ENCODE measurements at places on chromosomes 1 and 21.
A peak's percentile ranks its signal among the peaks of the same experiment; 100 is the strongest.

GRCh38 chr1:48560577-48560976 lies 88.6 kb upstream of the SPATA6 start:
- DNase-seq = no peak

DNA sequence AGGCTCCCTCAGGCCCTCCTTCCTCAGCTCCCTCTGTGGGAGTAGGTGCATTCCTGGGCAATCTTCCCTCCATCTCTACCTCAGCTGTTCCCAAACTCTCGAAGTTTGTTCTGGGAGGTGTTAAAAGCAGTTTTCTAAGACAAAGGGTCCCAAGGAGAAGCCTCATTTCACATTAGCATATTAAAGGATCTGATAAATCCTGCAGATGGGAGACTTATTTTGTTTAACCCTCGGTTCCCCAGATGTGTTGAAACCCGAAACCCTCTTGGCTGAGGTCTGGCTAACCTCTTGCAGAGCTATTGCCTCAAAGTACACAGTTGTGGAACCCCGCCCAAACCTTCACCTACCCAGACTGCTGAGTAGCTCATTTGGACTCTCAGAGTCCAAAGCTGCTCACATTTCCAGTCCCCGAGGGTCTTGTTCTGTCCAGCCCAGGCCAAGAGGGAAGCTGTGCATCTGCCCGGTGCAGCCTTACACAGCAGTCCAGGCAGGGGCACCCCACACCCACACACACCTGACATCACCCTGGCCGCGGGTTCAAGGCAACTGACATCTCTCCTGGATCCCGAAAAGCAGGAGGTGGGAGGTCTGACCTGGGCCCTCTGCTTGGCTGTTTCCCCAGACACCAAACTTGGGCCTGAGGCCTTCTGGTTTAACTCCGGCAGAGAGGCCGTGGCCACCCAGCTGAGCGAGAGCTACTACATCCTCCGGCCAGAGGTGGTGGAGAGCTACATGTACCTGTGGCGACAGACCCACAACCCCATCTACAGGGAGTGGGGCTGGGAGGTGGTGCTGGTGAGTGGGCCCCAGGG lies 19.5 kb upstream of the SELENON start:
- DNase-seq = no peak

GRCh38 chr1:6059866-6060265 lies 14.2 kb downstream of the KCNAB2 start:
- DNase-seq = no peak

- DNase-seq = no peak
These were observed 15.3 kb upstream of the ZNF644 start for GRCh38 chr1:91036894-91037829.

DNA sequence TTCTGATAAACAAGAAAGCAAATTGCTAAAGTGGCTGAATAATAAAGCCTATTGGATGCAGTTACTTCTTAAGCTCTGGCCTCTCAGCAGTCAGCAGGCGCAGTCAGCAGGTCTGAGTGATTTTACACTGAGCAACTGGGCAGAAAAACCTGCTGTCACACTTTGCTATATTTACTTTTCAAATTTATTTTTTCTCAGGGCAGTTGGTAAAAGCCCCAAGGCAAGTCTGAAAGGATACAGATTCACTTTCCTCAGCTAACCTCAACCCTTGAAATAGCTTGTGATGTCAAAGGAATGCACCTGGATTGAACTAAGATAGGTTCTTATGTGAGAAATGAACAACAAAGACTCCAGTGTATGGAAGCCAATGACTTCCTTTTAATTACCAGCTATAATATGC lies 34.0 kb downstream of the ATP5PF start:
- no peak for DNase-seq

DNA sequence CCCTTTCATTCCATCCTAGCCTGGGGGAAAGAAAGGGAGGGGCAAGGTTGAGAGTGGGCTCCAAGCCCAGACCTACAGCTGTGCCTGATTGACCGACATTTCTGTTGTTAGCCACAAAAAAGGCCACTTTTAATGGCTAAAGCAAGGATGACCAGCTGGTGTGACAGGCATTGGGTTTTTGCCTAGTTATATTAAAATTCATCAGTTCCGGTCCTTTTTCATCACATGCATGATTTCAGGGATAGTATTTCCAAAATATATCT lies 192.3 kb downstream of the ZNF326 start:
- DNase-seq = no peak

- no peak for DNase-seq
These were observed 25.0 kb upstream of the CD1D start for GRCh38 chr1:158155673-158156072.

- no peak for DNase-seq
These were observed 376.3 kb downstream of the KCNH1 start for GRCh38 chr1:210757677-210758076.

GRCh38 chr1:242216368-242216767 lies 217.5 kb upstream of the MAP1LC3C start:
- no peak for DNase-seq

- no peak for DNase-seq
These were observed 58.2 kb upstream of the SLC45A1 start for GRCh38 chr1:8259498-8260290.

- no peak for DNase-seq
These were observed 56.1 kb upstream of the SH3GLB1 start for GRCh38 chr1:86648255-86648654.

DNA sequence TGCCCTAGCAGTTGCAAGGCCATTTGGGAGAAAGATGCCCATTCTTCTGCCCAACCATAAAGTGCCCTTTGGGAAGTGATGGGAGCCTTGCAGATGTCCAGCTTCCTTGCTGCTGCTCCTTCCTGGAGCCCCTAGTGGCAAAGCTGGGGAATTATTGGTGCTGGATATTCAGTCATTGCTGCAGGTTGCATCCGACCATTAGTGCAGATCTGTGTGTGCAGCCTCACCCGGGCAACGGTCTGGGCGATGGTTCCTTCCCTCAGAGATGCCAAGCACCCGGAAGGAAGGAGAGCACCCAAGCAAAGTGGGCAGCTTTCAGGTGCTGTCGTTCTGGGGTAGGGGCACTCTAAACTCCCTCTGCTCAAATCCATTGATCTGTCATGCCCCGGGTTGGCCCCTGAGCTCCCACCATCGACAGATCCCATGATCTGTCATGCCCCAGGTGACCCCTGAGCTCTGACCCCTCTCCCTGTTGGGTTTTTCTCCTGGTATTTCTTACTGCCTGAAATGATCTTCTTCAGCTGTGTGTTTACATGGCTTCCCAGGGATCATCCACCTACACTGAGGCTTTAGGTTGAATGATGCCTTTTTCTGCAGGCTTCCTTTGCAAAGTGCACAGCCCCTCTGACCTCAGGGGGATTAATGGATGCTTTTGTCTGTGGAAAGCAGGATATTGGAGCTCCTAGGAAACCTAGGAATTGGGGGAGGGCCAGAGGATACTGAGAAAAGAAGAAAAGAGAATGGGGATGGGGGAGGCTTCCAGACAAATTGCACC lies 467.5 kb downstream of the PTPRU start:
- no peak for DNase-seq

DNA sequence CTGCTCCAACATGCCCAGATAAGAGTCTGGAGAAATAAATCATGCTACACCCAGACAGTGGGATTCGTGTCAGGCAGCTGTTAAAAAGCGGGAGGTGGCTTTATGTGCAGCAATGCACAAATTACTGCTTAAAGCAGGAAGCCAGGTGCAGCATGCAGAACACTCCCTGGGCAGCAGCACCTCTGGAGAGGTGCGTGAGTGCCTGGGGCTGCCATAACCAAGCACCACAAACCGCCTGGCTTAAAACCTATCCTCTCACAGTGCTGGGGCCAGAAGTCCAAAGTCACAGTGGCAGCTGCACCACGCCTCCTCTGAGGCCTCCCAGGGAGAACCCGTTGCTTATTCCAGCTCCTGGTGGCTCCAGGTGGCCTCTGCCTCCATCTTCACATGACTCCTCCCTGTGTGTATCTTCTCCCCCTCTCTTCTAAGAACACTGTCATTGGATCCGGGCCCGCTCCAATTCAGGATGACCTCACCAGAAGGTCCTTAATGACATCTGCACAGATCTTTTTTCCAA lies 115.6 kb downstream of the SIK1 start:
- peak; percentile 96 for DNase-seq

GRCh38 chr1:111729271-111729921 lies 9.8 kb downstream of the INKA2 start:
- DNase-seq = no peak

DNA sequence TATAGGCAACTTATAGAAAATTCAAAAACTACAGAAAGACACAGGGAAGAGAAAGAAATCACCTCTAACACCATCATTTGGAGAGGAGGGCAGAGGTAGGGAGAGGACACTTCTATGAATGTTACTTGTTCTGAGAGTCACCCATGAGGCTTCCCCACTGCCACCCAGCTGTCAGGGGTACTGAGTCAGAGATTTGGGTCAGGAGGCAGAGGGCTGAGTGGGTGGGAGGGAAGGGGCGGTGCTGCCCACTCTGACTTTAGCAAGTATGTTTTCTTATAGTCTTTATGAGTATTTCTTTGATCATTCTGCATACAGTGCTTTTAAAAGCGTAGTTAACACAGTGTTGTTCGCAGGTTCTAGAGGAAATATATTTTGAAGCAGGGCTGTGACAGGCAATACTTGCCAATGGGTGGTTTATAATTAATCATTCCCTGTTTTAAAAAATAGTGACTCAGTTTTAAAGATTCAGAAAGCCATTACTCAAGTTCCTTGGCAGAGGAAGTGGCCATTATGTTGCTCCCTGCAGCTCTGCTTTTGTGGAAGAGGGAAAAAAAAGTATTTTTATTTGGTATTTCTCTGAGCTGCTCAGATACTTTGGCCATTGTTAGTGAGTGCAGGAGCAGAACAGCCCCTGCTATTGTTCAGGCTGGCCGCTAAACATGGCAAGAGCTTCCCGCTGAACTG lies 18.3 kb downstream of the IL6R start:
- no peak for DNase-seq

GRCh38 chr1:245156736-245157505 lies 2.1 kb downstream of the KIF26B start:
- no peak for DNase-seq

DNA sequence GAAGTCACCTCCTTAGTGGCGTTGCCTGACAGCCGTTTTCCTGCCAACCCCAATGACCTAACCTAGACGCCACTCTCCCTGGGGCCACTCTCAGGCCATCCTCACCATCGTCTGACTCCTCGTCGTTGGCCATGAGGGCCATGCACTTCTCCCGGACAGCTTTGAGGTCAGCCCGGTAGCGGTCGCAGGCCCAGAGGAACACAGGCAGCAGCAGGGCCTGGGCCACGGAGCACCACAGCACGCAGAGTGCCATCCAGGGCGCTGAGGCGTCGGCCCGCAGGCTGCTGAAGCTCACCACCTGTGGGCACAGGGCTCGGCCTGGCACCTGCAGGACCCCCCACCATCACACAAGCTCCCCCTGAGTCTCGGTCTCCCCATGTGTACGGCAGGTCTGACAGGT lies 7.3 kb downstream of the HES3 start:
- DNase-seq = no peak

DNA sequence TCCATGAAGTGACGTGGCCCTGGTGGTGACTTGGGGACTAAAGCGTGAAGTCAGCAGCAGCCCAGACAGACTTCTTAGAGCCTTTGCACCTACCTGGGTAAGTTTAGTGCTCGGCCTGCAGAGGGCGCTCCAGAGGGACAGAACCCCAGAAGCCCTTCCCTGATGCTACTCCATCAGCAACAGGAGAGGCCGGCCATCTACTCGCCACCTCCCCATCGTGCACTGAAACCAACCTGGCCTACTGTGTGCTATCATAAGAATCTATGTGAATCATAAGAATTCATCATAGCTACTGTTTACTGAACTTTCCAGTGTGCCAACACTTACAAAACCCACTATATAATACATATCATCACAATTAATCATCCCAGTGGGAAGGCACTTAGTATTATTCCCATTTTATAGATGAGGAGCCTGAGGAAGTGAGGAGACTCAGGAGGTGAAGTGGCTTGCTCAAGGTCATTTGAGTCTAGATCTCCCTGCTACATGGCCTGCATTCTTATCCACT lies 7.9 kb upstream of the EDN2 start:
- no peak for DNase-seq

DNA sequence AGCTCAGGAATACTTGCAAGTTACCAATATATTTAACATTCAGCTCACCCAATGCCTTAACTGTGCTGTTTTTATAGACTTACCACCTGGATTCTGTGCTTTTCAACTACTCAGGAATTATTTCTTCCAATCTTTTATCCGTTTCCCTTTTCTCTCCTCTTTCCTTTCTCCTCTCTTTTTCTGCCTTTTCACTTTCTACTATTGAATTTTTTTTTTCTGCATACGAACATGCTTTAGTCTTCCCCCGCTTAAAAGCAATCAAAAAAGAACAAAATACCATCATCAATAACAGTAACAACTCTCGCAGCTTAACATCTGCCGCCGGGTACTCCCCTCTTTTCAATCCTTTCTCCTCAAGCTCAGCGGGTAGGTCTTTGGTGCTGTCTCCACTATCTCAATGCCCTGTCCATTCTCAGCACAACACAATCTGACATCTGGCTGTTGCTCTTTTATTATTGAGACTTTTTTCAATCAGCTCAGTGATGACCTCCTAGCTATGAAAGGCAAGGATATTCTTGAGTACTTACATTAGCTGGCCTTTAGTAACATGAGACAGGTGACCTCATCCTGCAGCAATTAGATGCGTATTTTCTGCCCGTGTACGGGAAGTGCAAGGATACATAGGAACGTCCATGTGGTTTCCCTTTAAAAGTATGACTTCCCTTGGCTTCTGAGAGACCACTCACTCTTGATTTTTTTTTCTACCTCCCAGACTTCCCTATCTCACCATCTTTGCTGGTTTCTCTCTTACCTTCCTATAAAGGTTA lies 40.2 kb upstream of the SIPA1L2 start:
- no peak for DNase-seq

DNA sequence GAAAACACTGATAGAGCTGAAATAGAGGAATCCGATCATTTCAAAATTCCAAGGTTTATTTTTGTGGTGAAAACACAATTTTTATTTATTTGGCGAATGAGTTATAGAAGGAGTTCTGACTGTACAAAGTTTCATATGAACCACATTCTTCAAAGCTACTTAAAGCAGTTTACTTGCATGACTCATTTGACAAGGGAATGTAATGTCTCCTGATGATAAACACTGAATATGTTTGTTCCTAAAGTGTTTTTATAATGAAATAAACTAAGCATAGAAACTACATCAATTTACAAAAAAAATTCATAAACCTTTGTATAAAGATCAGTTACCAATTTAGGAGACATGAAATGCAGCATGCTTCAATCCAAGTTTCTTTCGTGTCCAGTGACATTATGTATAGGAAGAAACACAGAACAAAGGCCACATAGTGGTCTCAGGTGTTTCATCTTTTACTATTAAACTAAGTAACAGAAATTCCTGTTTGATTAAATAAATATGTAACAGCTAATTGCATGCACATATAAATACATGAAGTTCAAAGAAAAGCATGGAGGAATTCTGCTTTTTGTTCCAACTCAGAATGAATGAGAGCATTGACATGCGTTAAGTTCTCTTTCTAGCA lies 2.5 kb downstream of the PRKACB start:
- no peak for DNase-seq

- no peak for DNase-seq
These were observed 30.9 kb downstream of the SELL start for GRCh38 chr1:169680377-169681019.

GRCh38 chr1:21165646-21166045 lies 11.1 kb downstream of the EIF4G3 start:
- no peak for DNase-seq

GRCh38 chr1:1020000-1020404 lies at the start of gene AGRN:
Gene AGRN, plus strand, starts transcription at chr1:1020120. Its CDS starts 53 bp downstream, at chr1:1020173.
- no peak for DNase-seq

GRCh38 chr1:99702221-99702620 lies 56.3 kb downstream of the PALMD start:
- DNase-seq = no peak
